ENCODE measurements at places on chromosomes 16 and 17. TPM values are rescaled to one million over a fixed set of nuclear protein-coding genes. Genes with fewer than 3 reads are reported as not detected.

MAPT gene
- polyA plus RNA-seq, result 10.0 TPM

- no peak for DNase-seq
These were observed 62.9 kb downstream of the SMURF2 start for GRCh38 chr17:64599187-64599676.

DNA sequence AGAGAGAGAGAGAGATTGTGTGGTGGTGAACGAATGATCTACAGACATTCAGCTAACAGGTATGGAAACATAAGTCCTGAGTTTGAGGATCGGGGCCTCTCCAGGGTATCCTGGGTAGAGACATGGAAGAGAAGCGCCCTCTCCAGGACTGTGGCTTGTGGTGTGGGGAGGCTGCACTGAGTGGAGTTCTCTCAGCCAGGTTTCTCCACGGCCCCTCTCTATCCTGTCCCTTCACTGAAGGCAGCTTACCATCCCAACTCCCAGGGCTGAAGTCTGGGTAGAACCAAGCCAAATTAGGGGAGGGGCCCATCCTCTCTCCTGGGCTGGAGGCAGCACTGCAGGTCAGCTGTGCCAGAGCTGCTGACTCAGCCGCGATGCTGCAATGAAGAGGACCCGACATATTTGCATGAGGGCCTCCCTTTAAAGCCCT lies 6.2 kb downstream of the C1QL1 start:
- DNase-seq, result no peak

- peak; percentile 42 for DNase-seq
These were observed 573 bp downstream of the CTDNEP1 start for GRCh38 chr17:7250695-7251627.

DNA sequence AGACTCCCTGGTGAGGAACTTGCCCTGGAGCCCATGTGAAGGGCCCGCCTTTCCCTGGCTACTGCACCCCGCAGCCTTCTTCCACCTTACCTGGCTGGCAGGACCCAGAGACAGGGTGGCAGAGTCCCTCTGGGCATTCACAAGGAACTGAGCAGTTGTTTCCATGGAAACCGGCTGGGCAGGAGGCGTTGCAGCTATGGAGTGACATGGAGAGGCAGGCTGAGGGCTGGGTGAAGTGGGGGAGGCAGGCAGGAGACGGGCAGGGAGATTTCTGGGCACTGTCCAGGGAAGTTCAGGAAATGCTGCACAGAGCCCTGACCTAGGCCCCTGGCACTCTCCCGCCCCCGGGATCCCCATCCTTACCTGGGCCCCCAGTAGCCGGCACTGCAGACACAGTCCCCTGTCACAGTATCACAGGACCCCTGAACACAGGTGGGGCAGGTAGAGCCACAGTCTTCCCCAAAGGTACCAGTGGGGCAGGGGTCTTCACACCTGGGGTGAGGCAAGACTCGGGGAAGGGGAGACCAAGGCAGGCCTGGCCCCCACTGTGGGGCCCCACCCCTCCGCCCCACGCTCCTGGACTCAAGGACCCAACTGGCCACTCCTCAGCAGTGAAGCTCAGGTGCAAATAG lies 5.9 kb downstream of the SCARF1 start:
- DNase-seq, result no peak

- DNase-seq, result no peak
These were observed 145.5 kb downstream of the AXIN2 start for GRCh38 chr17:65415991-65416390.

TRIM37 gene
- polyA plus RNA-seq, result 13.9 TPM

GRCh38 chr16:57784334-57784733 lies 18.0 kb downstream of the KIFC3 start:
- DNase-seq, result no peak

- no peak for DNase-seq
These were observed 1.3 kb downstream of the PFN1 start for GRCh38 chr17:4947010-4947410.

CHTF18 gene
- polyA plus RNA-seq, result 19.1 TPM

DNA sequence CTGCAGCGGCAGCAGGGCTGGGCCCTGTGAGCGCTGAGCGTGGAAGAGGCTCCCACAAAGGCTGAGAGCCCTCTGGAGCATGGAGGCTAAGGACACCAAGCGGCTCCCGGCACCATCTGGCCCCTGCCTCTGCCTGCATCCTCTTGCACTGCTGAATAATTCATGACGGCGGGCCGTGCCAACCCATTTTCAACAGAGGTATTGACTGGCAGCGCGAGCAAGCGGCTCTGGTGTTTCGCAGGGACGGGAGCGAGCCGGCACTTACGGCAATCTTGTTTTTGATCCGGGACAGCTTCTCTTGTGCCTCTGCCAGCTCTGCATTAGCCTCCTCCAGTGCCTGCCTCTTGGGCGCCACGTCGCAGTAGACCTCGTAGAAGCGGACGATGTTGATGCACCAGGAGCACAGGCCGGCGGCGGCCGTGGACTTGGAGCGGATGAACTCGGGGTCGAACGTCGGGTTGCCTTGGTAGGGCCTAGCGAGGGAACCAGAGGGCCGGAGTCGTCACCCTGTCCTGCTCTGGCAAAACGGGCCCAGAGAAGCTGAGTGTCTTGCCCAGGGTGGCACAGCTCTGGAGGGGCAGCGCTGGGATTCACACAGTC lies 80.4 kb downstream of the PGS1 start:
- no peak for DNase-seq

AOC3 gene
- 14.8 TPM for polyA plus RNA-seq

ZDHHC1 gene
- 6.9 TPM for polyA plus RNA-seq

DNA sequence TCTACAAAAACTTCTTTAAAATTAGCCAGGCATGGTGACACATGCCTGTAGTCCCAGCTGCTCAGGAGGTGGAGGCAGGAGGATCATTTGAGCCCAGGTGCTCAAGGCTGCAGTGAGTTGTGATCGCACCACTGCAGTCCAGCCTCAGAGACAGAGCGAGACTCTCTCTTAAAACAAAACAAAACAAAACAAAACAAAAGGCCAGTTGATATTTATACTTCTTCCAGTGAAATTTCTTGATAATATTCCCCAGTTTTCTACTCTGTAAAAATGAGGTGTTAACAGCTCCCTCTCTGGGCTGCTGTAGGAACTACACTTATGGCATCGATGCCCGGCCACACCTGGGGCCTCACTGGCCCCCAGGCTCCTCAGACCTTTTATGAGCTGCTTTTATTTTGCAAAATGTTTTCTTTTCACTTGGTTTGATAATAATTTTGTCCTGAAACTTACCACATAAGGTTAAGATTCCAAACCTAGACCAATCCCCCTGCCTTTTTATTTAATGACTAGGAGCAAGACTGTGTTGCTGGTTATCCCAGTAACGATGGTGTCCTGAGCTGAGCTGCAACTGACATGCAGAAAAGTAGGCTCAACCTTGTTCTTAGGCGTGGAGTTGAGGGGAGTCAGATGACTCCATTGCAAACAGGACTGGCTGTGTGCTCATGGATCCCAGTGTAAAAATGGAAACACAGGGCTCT lies 17.6 kb downstream of the MAPK8IP3 start:
- DNase-seq, result no peak

CFAP20 gene
- polyA plus RNA-seq, result 64.4 TPM

GRCh38 chr16:61128545-61129323 lies 907.5 kb downstream of the CDH8 start:
- DNase-seq, result no peak

GRCh38 chr17:82108038-82108437 lies 10.0 kb upstream of the FASN start:
- DNase-seq, result no peak

- no peak for DNase-seq
These were observed 55.5 kb upstream of the RPL38 start for GRCh38 chr17:74147966-74148365.

- no peak for DNase-seq
These were observed 33.3 kb downstream of the CD300LF start for GRCh38 chr17:74679374-74679773.

HOXB2 gene
- 18.6 TPM for polyA plus RNA-seq

DNA sequence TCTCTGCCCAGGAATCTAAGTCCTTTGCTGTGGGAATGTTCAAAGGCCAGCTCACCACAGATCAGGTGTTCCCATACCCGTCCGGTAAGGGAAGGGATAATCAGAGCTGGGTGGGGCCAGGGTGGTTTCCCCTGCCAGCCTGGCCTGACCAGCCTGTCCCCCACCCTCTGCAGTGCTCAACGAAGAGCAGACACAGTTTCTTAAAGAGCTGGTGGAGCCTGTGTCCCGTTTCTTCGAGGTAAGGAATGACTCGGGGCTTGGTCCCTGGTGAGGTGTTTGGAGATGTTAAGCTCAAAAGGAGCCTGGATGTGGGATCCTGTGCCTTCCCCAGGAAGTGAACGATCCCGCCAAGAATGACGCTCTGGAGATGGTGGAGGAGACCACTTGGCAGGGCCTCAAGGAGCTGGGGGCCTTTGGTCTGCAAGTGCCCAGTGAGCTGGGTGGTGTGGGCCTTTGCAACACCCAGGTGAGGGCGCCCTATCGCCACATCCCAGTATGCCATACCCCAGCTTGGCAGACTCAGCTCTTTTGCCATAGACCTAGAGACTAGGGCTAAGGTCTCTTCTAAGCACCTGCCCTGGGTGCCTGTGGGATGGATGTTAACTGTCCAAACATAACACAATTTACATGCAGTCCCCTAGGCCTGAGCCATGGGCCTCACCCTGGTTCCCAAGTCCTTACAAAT lies 997 bp downstream of the ACADVL start:
- peak; percentile 74 for DNase-seq

- DNase-seq, result no peak
These were observed 2.8 kb upstream of the FUS start for GRCh38 chr16:31177136-31177535.

RUNDC3A gene
- 17.2 TPM for polyA plus RNA-seq

TBX6 gene
- 1.4 TPM for polyA plus RNA-seq

- no peak for DNase-seq
These were observed 95.7 kb downstream of the FOXL1 start for GRCh38 chr16:86673956-86674453.

DNA sequence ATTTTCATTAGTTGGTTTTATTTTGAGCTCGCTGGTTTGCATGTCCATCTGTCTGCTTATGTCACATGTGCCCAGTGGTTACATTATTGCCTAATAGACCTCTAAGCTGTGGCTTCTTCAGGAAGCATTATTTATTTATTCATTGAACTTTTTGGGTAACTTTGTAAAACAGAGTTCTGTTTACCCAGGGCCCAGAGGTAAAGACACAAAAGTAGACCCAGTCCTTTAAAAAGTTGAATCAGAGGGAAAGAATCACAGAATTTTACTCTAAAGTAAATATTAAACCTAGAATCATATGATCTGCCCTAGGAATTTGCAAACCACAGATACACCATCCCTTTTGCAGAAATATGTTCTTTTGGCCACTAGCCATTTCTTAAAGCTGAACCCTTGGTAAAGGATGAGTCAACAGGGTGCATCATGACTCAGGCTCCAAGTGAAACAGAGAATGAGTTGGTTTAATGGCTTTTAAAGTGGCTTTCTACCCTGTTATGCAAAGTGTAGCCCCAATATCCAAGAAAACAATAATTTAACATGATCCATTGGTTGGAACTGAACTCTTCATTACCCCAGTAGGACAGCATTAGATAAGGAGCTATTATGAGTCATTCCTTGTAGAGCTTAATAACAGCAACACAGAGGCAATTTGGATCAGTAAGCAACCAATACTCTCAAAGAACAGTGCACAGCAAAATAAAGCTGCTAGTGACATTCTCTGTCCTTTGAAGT lies 236.3 kb downstream of the KCNJ2 start:
- DNase-seq, result no peak

DNA sequence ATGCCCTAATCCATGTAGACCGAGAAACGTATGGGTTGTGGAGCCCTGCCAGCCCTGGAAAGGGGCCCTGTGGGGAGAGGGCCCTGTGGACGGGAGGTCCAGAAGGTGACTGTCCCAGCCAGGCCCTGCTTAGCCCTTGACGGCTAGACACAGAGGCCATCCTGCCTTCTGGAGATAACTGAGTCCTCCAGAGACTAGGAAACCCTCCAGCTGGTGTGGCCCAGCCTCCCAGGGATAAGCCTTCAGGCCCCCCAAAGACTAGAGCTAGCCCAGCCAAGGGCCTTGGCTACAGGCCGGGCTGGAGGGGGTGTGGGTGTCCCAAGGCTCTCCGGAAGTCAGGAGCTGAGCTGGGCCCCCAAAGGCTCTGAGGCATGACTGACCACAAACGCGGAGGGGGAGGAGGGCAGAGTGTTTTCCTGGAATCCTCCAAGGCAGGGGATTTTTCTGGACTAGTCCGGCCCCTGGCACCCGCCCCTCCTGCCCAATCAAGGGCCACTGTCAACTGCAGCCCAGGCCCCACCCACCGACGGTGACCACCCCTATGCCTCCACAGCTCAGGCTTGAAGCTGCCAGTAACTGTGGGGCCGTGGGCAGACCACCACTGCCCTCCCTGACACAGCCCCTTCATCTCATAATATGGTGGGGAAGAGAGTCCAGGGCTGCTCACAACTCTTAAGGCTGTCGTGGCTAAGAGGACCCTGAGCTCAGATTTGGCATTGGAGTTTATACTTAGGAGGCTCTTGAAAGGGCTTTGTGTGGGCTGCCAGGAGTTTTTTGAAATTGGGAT lies 885 bp upstream of the VASN start:
- DNase-seq, result peak; percentile 31

DNA sequence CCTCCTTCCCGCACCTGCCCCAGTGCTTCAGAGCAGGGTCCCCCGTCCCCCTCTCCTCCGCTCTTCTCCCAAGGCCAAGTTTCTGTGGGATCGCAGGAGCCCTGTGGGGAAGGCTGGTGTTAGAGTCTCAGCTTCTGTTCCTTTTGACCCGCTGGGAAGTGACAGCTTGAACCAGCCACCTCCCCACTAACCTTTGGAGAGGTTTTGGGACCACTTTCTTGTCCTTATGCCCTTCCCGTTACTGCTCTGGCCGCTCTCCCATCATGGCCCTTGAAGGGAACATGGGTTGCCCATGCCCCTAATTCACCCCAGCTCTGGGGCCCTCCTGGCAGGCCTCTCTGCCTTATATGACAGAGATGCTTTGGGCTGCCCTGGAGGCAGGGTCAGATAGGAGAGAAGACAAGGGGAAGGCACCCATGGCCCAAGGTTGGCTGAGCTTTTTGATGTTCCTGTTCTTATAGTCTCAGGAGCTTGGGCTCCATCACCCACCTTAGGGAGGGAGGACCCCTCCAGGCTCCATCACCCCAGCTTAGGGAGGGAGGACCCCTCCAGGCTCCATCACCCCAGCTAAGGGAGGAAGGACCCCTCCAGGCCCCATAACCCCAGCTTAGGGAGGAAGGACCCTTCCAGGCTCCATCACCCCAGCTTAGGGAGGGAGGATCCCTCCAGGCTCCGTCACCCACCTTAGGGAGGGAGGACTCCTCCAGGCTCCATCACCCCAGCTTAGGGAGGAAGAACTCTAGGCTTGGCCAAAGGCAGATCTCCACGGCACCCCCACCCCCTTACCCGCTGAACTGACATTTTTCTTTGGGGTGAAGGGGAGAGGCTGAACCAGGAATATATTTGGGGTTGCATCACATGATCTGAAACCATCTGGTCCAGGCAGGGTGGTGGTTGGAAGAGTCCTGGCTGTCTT lies 45.0 kb downstream of the NT5M start:
- no peak for DNase-seq

GAST gene
- 0.28 TPM for polyA plus RNA-seq

GRCh38 chr17:78459696-78460095 lies 81.2 kb downstream of the PGS1 start:
- no peak for DNase-seq

- peak; percentile 18 for DNase-seq
These were observed 472 bp downstream of the GALNS start for GRCh38 chr16:88856122-88856827.

GRCh38 chr17:82967268-82968032 lies 112.0 kb upstream of the METRNL start:
- DNase-seq, result no peak

All from large intestine (tissue), 12 donors.